Stimulated activated CD4-positive, alpha-beta T cell treated with anti-CD3 and anti-CD28 coated beads, Interleukin-1b, Interleukin-23, amount 100 ng/mL, for 1 hour (primary cell): ENCODE measurements at places on chromosomes 7 and 10.

GRCh38 chr10:7958442-7958841, 96.0 kb upstream of the GATA3 start:
- DNase-seq = no peak

GRCh38 chr10:80530251-80530650, 7.5 kb upstream of the SH2D4B start:
- no peak for DNase-seq

GRCh38 chr7:40604601-40605438, 470.0 kb downstream of the SUGCT start:
- DNase-seq = no peak

GRCh38 chr10:114767101-114767985, 54.2 kb upstream of the FHIP2A start:
- DNase-seq = no peak

DNA sequence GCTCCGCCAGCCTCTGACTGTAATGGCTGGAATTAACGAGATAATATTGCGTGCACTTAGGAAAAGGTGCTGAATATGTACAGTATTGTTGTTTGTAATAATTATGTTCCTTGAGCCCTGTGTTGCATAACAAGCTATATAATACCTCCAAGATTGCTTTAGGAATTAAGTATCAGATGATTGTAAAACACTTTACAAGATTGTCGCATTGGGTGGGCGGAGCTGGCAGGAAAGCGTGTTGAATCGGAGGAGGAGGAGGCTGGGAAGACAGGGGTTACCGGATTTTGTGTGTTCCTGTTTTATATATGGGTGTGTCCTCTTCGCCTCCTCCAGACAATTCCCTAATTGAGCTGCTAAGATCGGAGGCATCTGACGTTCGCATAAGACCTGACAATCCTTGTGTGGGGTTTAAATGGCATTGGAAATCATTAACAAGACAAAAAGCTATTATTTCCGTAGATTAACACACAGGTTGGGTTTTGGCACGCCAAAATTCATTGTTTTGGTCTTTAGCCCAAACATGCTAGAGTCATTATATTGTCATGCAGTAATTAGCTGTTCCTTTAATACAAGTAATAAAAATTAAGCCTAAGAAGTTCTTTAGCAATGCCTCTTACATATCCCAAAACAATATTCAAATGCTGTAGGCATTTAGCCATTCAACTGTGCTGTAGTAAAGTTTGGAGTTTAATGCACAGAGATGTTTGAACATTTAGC, 192.9 kb upstream of the SH2B2 start:
- no peak for DNase-seq

DNA sequence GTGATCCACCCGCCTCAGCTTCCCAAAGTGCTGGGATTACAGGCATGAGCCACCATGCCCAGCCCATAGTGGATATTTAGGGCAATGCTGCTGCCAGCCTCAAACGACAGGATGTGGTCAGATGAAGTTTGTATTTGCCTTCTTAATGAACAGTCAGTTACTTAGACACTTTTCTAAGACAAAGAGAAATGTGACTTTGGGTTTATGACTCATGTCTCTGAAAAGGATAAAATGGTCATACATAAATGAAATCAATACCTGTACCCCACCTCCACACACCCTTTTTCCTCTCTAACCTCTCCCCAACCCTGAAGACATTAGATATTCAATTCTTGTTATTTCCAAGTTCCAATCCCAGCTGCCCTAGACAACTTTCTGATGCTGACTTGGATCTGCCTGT, 109.3 kb upstream of the INSIG1 start:
- no peak for DNase-seq

DNA sequence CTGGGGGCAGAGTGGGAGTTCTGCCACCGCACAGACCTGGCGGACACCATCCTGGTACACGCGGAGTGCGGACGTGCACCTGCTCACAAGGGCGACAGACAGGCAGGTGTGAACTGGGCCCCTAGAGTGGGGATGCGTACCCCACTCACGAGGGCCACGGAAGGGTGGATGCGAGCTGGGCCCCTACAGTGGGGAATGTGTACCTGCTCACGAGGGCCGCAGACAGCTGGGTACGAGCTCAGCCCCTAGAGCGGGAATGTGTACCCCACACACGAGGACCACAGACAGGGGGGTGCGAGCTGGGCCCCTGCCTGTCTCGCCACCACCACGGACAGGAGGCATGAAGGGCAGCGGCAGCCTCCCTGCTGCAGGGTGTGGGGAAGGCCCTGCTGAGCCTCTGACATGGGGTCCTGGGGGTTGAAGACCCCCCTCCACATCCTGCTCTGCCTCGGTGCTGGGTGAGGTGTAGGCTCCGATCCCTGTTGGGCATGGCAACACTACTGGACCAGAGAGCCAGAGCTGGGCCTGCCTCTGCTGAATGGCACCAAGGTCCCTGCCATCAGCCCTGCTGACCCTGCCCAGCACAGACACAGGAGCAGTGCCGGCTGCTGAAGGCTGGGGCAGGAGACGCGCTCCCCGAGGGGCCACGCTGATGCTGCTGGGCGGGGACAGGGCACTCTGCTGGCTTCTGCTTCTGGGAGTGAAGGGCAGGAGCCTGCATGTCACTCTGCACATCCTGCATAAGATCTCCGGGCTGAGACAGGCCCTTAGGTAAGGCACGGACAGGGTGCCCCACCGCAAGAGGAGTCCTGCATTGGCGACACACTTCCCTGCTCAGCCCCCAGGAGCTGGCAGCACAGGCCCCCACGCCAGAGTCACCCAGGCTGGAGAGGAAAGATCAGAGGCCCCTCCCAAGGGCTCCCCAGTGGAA, 259.2 kb downstream of the MAD1L1 start:
- DNase-seq = no peak

GRCh38 chr7:55024776-55025175, 6.0 kb downstream of the EGFR start:
- no peak for DNase-seq

DNA sequence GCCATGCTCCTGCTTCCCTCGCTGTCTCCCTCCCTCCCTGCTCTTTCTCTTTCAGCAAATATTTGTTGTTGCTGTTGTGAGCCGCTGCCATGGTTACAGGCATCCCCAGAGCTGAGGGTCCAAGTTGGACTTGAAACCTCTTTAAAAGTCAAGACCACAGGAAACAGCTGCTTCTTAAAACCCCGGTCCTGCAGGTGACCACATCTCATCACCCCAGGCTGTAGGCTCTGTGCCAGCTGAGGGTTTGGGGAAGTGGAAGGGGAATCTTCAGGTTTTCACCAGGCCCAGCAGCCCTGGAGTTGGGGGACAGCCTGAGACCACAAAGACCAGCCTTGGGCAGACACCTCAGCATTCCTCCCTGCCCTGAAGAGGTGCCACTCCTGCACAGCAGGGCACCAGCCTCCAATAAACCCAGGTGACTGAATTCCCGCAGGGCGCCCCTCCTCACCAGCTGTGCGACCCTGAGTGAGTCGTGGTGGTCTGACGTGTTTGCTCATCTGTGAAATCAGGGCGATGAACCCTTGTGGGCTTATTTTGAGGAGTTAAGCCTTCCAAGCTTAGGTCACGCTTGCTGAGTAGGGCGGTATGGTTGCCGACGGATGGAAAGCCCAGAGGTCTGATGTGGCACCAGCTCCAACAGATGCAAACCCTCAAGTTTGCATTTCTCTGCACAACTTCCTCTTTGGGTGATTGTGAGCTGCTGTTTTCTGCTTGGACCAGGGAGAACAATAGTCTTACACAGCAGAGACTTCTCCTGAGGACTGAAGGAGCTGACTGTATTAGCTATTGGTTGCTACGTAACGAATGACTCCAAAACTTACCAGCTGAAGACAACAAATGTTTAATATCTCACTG, 24.8 kb downstream of the NPTX2 start:
- DNase-seq = no peak

DNA sequence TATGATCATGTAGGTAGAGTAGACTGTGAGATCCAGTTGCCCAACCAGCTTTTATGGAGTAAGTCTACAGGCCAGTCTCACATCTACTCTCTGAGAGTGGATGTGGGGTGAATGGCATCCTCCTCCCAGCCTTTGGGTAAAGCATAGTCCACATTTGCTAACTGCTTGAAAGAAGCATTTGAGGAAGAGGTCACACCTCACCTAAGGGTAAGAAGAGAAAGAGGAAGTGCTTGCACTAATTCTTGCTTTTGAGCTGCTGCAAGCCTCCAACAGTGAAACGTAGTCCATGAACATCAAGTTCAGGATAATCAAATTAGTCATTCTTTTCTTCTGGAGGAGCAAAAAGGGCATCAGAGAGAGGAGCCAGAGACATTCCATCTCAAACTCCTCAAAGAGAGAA, 93.9 kb upstream of the AGR3 start:
- DNase-seq = no peak

GRCh38 chr10:79263939-79264338, 83.3 kb upstream of the PPIF start:
- no peak for DNase-seq

- DNase-seq = no peak
Measured at GRCh38 chr10:3836222-3836820, 51.3 kb upstream of the KLF6 start.

- no peak for DNase-seq
Measured at GRCh38 chr10:132270256-132270655, 37.5 kb downstream of the STK32C start.

DNA sequence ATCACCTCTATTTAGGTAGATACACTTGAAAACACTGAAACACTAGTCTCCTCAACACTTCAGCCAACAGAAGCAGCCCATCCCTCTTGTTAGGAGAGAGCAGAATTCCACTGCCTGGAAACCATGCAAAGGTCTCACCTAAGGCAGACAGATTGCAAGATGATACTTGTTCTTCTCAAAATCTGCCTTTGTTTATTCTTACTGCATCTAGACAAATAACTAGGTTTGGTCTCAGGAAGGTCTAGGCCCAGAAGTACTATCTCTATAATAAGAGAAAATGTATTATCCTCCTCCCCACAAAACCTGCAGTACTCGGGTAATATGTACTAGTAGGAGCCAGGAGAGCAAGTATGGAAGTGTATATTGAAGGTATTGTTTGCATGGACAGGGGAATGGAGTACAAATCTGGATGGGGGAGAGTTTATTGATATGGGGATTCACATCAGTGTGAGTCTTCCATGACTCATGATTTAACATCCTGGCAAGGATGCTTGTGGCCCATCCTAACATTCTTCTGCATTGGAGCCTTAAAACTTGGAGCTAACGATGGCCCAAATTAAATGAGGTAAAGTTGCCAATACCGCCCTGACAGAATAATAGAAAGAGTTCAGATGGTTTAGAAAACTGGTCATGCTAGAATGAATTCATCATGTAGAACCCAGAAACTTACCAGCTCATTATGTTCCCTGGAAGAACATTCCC, 109.2 kb downstream of the EPC1 start:
- DNase-seq = no peak

GRCh38 chr7:101031082-101031481, 11.2 kb downstream of the MUC17 start:
- DNase-seq = no peak

- DNase-seq = no peak
Measured at GRCh38 chr7:132472463-132473120, 103.7 kb downstream of the PLXNA4 start.

DNA sequence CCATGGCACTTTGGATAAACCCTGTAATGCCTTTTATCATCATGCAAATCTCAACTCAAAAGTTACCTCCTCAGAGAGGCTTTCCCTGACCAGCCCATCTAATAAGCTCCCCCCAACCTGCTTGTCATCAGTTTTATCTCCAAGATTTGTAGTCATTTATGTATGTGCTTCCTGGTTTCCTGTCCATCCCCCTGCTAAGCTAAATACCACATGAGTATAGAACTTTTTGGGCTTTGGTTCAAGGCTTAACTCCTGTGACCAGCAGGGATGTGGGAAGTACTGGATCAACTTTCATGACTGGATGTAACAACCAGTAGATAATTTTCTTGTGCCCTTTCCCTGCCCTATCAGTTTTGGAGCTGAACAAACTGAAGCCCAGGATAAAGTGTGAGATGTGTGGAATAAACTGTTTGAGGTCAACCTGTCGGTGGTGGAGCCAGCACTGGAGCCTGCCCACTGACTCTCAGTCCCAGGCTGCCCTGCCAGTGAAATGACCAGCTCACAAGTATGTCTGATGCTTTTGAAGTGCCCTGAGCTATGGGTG, 148.6 kb downstream of the CYP26A1 start:
- DNase-seq = no peak

- no peak for DNase-seq
Measured at GRCh38 chr10:30737931-30738391, 108.4 kb upstream of the LYZL2 start.

DNA sequence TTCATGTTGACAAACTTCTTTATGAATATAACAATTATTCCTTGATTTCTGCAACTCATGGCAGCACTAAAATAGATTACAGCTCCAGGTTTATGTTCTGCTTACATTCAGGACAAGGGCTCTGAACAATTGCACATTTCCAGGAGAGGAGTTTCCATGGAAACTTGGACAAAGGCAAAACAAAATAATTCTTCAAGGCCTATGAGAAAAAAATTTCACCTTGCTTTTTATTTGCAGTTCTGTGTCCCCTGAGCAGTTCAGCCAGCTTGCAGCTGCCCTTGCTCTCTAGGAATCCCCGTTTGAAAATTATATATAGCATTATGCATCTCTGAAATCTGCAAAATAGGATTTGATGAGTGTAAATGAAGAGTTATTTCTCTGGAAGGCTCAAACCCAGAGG, 71.7 kb downstream of the ARL4A start:
- DNase-seq = no peak

GRCh38 chr10:11148142-11149028, 130.7 kb downstream of the CELF2 start:
- no peak for DNase-seq

GRCh38 chr10:34280599-34281374, 534.3 kb downstream of the PARD3 start:
- no peak for DNase-seq

- DNase-seq = no peak
Measured at GRCh38 chr10:86654411-86655172, at the start of gene OPN4. OPN4 (plus strand) TSS chr10:86654547; CDS start chr10:86654784, 237 bp downstream.

- no peak for DNase-seq
Measured at GRCh38 chr10:85645053-85645452, 721.5 kb downstream of the GRID1 start.

GRCh38 chr10:85921789-85922188, 444.8 kb downstream of the GRID1 start:
- no peak for DNase-seq

DNA sequence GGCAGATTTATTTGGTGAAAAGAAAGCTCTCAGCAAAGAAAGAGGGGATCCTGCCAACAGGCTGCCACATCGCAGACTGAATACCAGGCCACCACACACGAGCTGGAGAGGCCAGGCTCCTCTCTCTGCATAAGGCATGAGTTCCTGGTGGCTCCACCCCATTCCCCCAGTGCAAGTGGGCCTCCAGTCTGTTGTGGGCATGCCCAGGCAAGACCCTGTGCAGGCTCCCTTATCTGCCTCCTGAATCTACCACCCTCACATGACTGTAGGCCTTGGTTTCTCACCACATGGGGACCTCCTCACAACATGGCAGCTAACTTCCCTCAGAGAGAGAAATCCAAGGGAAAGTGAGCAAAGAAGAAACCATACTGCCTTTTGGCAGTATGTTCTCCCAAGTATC, 26.7 kb upstream of the CUL1 start:
- no peak for DNase-seq

DNA sequence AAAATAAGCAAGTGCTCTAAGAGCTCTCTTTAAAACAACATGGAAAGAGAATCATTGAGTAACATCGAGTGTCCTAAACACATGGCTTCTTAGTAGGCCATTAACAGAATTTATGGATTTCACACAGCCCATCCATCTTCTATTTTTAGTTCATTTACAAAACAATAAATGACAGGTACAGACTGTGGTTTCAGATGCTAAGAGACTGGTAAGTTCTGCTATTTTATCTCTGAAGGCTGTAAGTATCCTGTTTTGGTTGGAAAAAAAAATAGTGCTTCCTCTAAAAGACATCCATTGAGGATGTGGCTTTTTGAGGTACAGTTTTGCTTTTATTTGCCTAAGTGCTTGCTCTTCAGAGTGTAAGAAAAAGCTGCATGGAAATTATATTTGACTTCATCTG, 27.4 kb upstream of the GNAI1 start:
- DNase-seq = no peak
